Left lobe of liver (tissue), 2 donors: ENCODE measurements at places on chromosomes 1 and 21.

DNA sequence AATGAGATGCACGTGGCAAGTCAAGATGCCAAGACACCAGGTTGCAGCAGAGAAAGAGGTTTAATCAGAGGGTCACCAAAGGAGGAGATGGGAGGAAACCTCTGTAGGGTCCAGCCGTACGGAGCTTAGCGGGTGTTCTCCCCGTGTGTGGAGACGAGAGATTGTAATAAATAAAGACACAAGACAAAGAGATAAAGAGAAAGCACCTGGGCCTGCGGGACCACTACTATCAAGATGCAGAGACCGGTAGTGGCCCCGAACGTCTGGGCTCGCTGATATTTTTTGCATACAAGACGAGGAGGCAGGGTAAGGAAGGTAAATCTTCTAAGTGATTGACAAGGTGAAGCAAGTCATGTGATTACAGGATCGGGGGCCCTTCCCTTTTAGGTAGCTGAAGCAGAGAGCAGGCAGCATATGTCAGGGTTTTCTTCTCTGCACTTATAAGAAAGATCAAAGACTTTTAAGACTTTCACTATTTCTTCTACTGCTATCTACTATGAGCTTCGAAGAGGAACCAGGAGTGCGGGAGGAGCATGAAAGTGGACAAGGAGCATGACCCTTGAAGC is 41.2 kb upstream of the TDRD10 start:
- no peak for DNase-seq

DNA sequence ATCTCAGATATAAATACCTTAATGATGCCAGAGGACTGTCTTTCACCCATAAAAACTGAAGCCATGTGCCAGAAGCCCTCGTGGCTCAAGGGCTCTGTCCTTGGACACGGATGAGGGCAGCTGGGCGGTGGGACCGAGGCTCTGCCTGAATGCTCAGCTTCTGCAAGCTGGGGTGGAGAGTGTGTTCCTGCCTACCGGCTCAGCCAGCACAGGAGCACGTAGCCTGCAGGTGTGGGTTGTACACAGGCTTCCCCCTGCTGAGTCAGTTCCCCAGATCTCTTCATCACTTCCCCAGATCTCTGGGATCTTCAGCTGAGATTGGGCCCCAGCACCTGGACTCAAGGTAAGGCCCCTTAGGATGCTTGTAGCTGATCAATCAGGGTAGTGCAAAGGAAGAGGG is 15.4 kb downstream of the KCNJ15 start:
- DNase-seq = no peak

DNA sequence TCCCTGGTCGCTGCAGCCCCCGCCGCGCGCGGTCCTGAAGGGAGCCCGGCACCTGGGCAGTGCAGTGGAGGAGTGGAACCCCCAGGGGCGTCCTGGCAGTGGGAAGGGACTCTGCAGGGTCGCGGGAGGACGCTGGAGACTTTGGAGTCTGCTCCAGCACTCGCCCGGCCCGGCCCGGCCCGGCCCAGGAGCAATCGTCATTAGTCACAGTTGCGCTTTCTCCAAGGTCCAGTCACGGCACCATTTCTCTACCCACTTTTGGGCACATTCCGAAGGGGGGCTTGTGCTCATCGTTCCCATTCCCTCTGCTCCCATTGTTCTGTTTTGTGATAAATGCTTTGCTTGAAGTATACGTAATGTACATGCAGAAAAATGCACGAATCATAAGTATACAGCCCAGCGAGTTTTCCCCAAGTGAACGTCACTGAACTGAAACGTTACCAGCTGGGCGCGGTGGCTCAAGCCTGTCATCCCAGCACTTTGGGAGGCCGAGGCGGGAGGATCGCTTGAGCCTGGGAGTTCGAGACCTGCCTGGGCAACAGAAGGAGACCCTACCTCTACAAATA is 999 bp downstream of the THAP3 start:
- no peak for DNase-seq

DNA sequence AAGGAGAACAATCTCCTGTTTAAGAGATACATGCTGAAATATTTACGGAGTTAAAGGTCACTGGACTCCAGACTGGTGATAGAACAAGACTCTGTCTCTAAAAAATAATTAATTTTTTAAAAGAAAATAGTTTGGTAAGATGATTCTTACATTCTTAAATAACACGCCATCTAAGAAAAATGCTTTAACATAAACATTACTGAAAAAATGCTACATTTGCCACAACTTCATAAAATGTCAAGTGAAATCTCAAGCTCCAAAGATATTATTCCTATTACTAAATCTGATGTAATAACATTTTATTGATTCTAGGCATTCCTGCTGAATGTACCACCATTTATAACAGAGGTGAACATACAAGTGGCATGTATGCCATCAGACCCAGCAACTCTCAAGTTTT is 4.1 kb downstream of the ANGPTL3 start:
- no peak for DNase-seq

DNA sequence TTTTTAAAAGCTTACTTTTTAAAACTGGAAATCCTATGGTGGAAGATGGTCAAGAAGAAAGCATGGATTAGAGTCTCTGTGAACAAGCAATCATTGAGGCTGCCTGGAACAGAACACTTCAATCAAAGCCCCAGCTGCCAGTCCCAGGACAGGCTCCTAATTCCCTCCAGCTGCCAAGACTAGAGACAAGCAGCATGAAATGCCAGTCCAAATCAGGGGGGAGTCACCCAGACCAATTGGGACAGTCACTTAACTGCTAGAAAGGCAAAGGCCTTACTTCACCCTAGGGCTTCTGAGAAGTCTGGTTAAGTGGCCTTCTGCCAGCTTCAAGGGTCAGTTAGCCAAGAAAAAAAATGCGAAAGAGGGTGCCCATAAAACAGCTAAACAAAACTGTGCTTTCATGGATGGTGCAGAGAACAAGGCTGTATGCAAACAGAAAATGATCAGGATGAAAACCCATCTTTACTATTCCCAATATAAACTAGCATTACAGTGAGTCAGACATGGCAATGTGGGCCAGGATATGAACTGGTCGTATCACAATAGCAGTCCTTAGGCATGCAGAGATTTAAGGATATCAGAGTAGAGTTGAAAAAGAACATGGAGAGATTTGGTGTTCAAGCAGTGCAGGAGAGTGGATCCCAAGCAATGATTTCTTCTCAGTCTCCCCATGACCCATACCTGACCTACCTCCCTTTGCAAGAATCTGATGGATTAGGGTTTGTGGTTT is 31.0 kb upstream of the MAN1A2 start:
- no peak for DNase-seq

GRCh38 chr1:100657876-100658715 is 61.4 kb upstream of the VCAM1 start:
- peak; percentile 33 for DNase-seq

DNA sequence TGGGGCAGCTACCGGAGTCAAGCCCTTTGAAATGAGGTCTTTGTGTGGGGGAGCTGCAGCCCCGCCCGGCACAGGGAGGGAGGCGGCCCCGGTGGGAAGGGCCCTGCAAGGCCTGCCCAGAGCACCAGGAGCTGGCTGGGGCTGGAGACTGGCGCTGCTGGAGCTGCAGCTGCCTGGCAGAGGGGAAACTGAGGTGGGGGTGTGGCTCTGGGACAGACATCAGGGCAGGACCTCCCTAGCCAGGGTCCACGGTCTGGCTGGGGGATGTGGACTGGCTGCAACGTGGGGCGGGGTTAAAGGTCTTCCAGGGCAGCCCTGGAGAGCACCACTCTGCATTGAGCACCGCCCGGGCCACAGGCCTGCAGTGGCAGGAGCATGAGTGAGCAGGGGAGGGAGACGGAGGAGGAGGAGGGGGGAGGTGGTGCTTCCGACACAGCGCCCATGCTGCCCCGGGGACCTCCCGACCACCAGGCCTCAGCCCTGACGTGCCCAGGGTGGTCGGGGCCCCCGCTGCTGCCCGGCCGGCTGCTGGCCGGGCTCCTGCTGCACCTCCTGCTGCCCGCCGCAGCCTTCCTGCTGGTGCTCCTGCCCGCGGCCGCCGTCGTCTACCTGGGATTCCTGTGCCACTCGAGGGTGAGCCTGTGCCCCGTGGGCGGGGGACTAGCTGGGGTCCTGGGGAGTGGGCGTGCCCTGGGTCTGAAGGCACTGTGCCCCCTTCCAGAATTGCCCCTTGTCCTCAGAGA is 4.8 kb upstream of the ANKRD65 start:
- DNase-seq = no peak

- no peak for DNase-seq
These were observed 3.8 kb upstream of the SAMD13 start for GRCh38 chr1:84297546-84298244.

GRCh38 chr1:92701147-92701546 is 83.8 kb downstream of the EVI5 start:
- no peak for DNase-seq

- no peak for DNase-seq
These were observed 1039.4 kb upstream of the B3GALT2 start for GRCh38 chr1:194225821-194226220.

- DNase-seq = no peak
These were observed 1.8 kb downstream of the RERE start for GRCh38 chr1:8815582-8816151.

- no peak for DNase-seq
These were observed 248.0 kb downstream of the S1PR1 start for GRCh38 chr1:101484689-101485338.

- DNase-seq = no peak
These were observed 7.6 kb upstream of the CTTNBP2NL start for GRCh38 chr1:112388436-112388835.

DNA sequence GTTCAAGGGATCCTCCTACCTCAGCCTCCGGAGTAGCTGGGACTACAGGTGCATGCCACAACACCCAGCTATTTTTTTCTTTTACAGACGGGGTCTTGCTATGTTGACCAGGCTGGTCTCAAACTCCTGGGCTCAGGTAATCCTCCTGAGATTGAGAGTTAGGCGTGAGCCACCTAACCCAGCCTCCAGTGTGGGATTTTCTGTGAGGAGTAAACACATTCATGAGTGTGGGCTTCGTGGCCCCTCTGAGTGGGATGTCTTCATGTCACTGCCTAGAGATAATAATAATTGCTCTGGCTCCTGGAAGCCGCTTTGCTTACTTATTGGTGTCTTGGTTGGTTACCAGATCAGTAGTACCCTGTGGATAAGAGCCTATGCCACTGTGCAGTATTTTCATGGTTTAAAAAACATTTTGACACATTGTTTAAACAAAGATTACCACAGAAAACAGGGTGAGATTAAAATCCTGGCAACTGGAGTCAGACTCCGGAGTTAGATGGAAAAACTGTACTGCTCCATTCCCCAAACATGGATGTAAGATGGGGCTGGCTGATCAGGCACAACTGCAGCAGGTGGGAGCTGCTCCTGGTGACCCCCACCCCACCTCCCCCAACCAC is 159.1 kb upstream of the RAB4A start:
- no peak for DNase-seq

- DNase-seq = no peak
These were observed 36.8 kb downstream of the LHX8 start for GRCh38 chr1:75170981-75171380.

- no peak for DNase-seq
These were observed 69.4 kb downstream of the EVA1C start for GRCh38 chr21:32481875-32482408.

GRCh38 chr1:41455479-41456332 is 28.8 kb downstream of the EDN2 start:
- no peak for DNase-seq

DNA sequence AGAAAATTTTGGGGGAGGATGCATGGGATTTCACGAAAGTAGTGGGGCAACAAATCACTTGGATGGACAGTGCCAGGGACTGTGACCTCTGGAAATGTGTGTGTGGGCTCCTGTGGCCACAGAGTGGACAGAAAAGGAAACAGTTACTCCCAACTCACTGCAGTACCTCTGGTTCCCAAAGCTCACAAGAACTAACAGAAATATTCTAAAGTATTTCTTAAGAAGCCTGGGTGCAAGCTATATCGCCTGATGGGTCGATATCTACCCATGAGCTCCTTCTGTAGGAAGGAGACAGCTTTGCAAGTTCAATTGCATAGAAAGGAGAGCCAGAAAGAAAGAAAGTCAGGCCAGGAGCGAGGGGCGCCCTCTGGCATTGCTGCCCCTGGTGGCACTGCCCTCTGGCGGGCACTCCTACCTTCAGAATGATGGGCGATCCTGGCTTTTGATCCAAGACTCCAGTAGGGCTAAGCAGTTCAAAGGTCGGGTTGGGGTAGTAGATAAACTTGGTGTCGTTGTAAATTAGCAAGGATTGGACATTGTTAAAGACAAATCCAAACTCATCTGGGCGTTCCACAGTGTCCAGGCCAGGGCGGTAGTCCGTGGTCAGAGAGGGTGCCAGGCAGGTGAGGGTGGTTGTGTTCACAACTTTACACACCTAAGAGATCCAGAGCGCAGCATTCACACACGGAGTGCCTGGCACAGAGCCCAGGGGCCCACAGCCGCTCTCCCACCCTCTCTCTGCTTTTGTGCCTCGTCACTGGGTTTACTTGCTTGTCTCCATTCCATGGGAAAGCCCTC is 134.7 kb upstream of the CD34 start:
- DNase-seq = no peak

DNA sequence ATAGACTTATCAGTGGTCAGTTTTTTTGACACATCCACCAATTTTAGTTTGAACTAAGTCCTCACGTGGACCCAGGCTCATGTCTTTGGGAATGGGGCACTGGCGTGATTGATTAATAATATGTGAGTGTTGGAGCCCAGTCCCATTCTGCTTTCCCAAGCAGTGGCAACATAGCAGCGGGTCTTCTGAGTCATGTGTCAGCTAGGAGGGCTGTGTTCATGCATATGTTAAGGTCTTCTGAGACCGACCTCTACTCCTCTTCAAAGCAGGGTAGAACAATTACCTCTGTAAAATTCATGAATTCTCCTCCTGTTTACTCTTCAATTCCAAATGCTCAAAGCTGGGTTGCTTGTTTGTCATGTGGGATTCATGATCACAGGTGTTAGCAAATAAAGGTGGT is 291.3 kb downstream of the CAMTA1 start:
- no peak for DNase-seq

- DNase-seq = no peak
These were observed at the start of gene PTPRC for GRCh38 chr1:198638894-198639635. Gene PTPRC (plus strand): TSS chr1:198639040. CDS start chr1:198639269, 229 bp downstream.

- peak; percentile 69 for DNase-seq
These were observed 41.7 kb upstream of the GPR153 start for GRCh38 chr1:6302568-6302967.

- no peak for DNase-seq
These were observed 5.7 kb downstream of the IGSF5 start for GRCh38 chr21:39750670-39751069.

GRCh38 chr1:9371391-9371935 is 78.8 kb downstream of the SPSB1 start:
- no peak for DNase-seq

DNA sequence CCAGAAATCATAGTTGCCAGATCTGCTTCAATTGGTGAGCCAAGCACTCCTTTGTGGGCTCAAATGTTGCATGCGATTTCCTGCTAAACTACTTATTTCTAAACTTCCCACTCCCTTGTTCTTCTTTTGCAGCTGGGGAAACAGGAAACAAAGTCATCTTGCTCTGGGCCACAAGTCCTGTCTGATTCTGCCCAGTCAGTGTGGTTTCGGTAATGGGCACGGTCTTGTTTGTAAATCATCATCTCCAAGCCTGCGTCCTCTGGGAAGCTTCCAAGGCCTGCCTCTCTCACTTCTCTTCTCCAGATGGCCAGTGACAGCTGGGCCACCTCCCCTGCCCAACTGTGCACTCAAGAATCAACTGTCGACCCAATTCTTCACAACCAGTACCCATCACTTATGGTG is 4.4 kb downstream of the S100A8 start:
- peak; percentile 49 for DNase-seq

- no peak for DNase-seq
These were observed 17.8 kb downstream of the ABCG1 start for GRCh38 chr21:42236693-42237092.

GRCh38 chr1:212323066-212323465 is 37.9 kb downstream of the PPP2R5A start:
- no peak for DNase-seq

GRCh38 chr1:226652613-226653012 is 86.5 kb downstream of the ITPKB start:
- no peak for DNase-seq
